ENCODE measurements at places on chromosomes 5 and 9.

DNA sequence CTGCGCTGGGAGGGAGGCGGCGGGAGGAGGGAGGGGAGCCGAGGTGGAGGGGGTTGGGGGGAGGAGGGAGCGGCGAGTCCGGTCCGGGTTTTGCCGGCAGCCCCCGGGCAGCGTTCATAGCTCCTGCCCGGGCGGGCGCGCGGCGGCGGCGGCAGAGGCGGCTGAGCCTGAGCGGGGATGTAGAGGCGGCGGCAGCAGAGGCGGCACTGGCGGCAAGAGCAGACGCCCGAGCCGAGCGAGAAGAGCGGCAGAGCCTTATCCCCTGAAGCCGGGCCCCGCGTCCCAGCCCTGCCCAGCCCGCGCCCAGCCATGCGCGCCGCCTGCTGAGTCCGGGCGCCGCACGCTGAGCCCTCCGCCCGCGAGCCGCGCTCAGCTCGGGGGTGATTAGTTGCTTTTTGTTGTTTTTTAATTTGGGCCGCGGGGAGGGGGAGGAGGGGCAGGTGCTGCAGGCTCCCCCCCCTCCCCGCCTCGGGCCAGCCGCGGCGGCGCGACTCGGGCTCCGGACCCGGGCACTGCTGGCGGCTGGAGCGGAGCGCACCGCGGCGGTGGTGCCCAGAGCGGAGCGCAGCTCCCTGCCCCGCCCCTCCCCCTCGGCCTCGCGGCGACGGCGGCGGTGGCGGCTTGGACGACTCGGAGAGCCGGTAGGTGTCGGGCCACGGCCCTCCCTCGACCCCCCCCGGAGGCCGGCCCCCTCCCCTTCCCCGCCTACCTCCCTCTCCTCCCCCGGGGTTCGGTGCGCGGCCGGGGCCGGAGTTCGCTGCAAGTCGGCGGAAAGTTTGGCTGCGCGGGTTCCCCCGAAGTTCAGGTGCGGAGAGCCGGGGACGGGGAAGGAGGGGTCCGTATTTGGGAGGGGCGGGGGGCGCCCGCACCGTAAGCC lies at the start of gene CXXC5:
Gene CXXC5, plus strand, starts transcription at position 145 of the 877 bp plus-strand sequence. CDS start 32,175 bp downstream, outside the sequence.
- DNase-seq = peak; percentile 85

DNA sequence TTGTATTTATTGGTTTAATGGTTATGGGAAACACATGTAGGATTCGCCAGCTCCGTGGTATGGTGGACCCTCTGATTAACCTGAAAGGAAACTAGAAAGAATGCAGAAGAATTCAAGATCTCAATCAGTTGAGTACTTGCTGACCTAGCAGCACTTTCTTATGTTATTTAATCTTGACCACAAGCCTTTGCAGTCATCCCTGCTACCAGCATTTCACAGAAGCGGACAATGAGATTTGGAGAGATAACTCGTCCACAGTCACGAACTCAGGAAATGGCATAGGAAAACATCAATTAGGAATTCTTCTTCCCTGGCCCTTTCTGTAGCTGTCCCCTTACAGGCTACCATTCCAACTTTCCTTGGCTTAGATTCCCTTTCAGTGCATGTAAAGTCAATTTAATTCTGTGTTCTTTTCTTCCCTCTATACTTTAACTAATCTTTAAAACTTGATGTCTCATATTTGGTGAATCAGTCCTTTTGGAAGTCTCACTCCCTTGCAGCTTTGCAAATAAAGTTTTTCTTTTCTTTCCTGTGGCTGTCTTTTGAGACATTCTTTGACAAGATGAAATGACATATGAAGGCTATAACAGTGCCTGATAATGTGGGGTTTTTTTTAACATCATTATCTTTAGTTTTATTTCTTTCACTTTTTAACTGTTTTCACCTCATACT lies 1.3 kb upstream of the SLC44A1 start:
- DNase-seq = no peak

- DNase-seq = no peak
Measured at GRCh38 chr5:170117736-170118135, 12.0 kb downstream of the FOXI1 start.

DNA sequence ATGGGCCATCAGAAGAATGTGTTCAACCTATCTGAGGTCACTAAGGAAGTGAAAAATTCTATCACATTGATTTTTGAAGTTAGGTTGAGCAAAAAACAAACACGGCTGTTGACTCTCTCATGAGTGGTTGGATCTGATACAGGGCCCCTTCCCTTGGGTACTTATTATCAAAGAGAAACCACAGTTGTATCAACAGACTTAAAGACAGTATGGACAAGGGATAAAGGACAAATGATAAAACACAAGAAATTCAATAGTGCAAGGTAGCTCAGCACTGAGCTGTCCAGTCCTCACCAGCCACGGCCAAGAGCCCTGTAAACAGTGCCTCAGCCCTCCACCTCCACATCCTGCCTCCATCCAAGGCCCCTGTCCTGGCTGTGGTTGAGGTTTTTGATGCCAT lies 86.9 kb downstream of the UBE2QL1 start:
- no peak for DNase-seq

DNA sequence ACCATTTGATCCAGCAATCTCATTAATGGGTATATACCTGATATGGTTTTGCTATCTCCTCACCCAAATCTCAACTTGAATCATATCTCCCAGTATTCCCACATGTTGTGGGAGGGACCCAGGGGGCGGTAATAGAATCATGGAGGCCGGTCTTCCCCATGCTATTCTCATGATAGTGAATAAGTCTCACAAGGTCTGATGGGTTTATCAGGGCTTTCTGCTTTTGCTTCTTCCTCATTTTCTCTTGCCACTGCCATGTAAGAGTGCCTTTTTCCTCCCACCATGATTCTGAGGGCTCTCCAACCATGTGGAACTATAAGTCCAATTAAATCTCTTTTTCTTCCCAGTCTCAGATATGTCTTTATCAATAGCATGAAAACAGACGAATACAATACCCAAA lies 74.5 kb upstream of the APC start:
- DNase-seq = no peak

DNA sequence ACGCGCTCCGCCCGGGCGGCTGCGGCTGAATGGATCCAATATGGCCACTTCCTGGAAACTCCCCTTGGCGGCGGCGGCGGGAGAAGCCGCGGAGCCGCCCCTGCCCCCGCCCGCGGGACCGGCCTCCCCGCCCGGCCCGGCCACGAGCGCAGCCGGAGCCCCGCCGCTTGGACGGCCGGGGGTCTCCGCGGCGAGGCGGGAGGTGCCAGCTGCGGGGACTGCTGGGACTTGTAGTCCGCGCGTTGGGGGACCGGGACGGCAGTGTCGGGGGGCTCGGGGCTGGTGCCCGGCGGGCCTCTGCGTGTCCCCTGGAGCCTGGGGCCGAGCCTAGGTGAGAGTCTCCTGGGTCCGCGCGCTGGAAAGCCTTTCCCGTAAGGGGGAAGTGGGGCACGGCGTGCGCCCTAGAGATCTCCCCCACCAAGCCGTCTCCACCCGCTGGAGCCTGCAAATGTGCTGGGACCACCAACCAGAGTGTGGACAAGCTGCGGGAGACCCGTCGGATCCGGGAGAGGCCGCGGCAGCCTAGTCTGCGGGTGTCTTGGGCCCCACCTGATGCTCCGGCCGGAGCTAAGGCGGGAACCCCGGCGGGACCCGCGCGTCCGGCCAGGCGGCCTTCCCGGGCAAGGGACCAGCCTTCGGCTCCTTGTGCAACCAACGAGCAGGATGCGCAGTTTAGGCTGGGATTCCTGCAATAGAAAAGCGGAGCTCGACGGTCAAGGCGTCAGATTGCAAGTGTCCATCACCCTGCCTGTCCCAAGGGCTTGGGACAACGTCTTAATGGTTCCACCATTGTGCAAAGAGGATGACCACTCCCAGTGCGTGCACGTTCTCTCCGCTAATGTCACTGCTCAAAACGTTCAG lies at the start of gene SEPTIN8:
Gene SEPTIN8, minus strand, starts transcription at position 31 of the 861 bp plus-strand sequence. CDS start 102 bp downstream, outside the sequence.
- DNase-seq = peak; percentile 82

- no peak for DNase-seq
Measured at GRCh38 chr9:93658184-93658925, 82.0 kb downstream of the PHF2 start.

GRCh38 chr5:92505925-92506324 lies 1075.1 kb downstream of the NR2F1-AS1 start:
- DNase-seq = no peak

DNA sequence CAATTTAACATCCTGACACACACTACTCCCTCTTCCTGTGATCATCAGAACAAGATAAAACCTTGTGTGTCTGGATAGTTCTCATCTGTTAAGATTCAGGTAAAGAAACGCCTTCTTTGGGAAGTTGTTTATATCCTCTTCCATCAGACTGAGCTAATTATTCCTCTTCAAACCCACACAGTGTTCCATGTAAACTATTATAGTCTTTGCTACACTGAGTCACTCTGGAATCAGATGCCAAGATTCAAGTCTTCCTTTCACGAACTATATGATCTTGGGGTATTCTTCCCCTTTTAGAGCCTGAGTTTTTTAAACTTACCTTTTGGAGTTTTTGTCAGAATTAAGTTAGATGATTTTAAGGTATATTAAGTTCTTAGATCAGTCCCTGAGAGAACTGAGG lies 2.0 kb downstream of the OR1J1 start:
- no peak for DNase-seq

DNA sequence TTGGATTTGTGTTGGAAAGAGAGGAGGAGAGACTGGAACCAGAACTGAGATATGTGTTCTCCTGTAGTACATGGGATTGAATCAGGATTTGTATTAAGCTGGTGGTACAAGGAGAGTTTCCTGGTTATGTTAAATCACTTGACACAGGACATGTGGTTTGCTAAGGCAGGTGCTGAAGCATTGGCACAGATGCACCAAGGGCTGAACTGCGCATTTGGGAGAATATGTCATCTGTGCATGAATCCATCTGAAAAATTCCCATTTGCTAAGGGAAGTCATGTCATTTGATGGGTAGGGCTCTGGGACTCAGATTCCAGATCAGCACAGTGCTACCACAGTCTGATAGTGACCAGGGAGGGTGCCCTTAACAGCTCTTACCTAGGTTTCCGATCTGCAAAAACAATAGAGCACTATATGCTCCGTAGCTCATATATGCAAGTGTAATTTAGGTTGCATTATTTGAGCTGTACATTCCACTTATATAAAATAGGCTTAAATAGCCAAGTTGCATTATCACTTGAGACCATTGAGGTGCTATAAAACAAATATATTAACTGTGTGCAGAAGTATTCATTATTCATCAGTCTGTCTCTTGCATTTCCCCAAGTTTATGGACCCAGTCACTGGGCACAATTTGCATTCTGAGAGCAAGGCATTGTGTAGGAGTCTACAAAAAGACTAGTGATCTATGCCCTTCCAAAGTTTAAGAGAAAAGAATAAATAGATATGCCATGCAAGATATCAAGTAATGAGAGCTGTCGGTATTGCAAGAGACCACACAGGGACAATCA lies 55.2 kb downstream of the ADAMTS16 start:
- DNase-seq = no peak

DNA sequence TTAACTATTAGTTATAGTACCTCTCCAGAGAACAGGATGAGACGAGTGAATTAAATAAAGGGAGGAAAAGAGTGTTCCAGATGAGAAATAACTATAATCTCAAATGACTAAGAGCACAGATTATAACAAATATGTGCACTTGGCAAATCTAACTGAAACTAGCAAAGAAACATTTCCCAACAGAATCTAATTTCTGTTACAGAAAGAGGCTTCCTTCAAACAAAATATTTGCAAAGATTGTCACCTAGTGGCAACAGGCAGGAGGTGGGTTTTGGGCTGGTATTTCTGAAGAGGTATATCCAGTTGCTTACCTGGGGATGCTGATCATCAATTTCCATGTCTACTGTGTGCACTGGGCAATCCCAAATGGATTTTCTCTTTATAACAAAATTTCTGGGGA lies 5.6 kb upstream of the SPDL1 start:
- DNase-seq = no peak

- peak; percentile 29 for DNase-seq
Measured at GRCh38 chr5:78574731-78575161, 73.8 kb downstream of the LHFPL2 start.
